ENCODE measurements at places on chromosomes 1 and 21.

DNA sequence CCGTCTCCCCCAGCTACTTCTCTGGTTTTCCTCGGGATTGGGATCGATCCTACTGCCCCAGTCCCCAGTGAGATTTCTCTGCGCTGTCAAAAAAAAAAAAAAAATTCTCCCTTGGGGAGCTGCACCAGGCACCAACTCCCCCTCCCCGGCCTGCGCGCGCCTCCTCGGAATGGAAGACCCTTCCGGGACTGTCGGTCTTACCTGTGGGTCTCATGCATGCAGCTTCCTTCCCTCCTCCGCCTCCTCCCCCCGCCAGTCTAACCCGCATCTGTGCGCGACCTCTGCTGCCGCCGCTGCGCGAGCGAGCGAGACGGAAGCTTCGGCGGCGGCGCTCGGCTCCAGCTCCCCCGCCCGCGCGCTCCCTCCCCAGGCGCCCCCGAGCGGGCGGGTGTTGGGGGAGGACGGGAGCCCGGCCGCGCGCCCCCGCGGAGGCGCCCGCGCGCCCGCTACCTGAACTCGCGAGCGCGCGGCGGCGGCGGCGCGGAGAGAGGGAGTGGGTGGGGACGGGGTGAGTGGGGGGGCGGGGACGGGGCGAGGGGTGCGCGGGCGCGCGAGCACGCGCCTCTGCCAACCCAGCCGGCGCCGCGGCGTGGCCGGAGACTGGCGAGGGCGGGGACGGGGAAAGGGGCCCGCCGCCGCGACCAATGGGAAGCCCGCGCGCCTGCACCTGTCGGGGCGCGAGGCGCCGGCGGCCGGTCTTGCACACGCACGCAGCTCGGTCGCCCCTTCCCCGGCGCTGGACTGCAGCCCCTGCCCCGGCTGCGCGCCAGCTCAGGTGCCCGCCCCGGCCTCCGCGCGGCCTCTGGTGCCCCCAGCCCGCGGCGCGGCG lies at the start of gene SUSD4:
TSS of gene SUSD4 (minus strand) at position 321 of the 829 bp plus-strand sequence. CDS start 751 bp downstream, outside the sequence.
- DNase-seq: peak; percentile 67

GRCh38 chr1:99599678-99600175 lies 46.2 kb upstream of the PALMD start:
- DNase-seq: no peak

DNA sequence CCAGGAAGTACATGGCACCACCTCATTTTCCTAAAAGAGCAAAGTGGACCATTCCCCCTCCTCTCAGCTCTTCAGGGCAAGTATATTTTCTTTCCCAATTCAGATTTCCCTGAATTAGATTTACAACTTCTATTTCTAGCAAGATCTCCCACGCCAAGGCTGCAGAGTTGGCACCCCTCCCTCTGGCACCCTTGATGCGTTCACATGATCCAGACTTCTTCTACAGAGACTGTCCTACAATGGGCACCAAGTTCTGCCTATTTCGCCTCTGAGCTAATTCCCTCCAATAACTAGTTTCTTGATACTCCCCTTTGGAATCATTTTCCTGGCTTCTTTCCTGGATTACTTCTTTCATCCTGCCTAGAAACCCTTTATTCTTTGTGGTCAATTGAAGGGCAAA lies 122.0 kb downstream of the CDC7 start:
- peak; percentile 51 for DNase-seq

- DNase-seq: no peak
These were observed 59.9 kb upstream of the ZSWIM5 start for GRCh38 chr1:45266151-45266801.

- peak; percentile 33 for DNase-seq
These were observed 253.1 kb upstream of the IRF2BP2 start for GRCh38 chr1:234862944-234863515.

GRCh38 chr1:38222891-38223290 lies 176.3 kb upstream of the POU3F1 start:
- no peak for DNase-seq

- no peak for DNase-seq
These were observed 71.6 kb upstream of the KCND3 start for GRCh38 chr1:112061056-112061455.

GRCh38 chr1:115310581-115311473 lies 27.2 kb downstream of the NGF start:
- no peak for DNase-seq

- no peak for DNase-seq
These were observed 251.2 kb downstream of the DSCAM start for GRCh38 chr21:40595806-40596205.

DNA sequence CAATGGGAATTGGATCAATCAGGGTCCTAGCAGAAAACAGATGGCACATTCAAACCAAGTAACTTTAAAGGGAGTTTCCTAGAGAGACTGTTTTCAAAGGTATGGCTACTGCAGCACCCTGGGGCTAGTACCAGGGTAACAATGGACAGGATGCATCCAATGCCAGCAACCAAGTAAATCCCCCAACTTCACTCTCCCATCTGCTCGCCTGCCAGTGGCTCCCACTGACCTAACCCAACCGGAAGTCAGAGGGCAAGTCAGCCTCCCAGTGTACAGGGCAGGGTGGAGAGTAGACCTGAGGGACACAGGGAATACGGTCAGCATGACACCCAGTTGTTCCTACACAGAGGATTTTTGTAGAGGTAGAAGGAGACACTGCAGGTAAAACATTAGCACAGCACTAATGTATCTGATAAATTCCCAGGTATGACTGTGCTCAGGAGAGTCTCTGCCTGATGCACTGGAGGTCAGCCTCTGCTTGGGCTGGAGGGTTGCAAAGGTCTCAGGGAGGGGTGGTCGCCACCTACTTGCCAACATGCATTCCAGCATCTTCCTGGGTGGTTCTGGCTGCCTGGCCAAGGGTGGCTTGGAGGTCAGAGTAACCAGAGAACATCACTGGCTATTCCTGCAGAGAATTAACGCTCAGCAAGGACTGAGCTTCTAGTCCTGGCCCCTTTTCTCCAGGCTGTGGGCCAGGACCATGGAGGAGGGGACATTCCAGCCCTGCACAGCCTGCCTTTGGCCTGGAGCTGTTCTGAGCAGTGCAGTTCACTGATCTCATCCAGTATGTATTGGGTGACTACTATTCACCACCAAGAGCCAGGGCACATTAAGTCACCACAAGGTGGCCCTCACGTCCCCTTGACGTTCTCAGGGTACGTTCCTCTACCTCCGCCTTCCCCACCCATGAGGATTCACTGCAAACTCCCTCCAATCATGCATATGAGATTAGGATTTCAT lies 5.1 kb upstream of the GJA4 start:
- no peak for DNase-seq

GRCh38 chr1:240415532-240415931 lies 196.4 kb downstream of the GREM2 start:
- no peak for DNase-seq

DNA sequence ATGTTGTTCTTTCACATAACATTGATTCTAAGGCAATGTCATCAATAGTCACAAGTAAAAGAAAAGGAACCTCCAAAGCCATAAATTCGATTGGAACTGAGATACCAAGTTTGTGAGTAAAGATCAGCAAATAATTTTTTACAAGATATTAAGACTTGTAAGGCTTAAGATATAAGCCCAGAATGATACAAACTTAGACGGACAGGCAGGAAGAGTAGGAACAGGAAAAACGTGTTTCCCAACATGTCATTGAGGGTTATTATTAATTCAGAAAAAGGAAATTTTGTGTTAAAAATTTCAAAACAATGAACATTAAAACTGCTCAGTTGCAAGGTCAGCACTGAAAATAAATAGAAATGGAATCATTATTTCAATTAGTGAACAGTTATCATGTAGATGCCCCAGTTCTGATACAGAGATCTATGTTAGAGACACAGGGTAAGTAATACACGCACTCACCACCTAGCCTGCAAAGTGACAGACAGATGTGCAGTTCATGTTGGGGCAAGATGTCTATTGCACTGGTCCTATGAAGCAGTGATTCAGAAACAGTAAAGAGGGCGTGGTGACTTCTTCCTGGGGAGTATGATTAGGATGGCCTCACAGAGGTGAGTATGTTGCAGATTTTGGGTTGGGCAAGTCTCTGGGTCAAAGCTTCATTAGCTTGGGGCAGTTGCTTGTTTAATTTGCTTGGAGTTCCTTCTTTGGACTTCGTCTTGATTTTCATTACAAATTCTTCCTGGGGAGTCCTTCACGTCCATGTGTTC lies 284.4 kb downstream of the SETD4 start:
- no peak for DNase-seq

GRCh38 chr21:41277196-41277595 lies 39.4 kb upstream of the FAM3B start:
- DNase-seq: no peak

DNA sequence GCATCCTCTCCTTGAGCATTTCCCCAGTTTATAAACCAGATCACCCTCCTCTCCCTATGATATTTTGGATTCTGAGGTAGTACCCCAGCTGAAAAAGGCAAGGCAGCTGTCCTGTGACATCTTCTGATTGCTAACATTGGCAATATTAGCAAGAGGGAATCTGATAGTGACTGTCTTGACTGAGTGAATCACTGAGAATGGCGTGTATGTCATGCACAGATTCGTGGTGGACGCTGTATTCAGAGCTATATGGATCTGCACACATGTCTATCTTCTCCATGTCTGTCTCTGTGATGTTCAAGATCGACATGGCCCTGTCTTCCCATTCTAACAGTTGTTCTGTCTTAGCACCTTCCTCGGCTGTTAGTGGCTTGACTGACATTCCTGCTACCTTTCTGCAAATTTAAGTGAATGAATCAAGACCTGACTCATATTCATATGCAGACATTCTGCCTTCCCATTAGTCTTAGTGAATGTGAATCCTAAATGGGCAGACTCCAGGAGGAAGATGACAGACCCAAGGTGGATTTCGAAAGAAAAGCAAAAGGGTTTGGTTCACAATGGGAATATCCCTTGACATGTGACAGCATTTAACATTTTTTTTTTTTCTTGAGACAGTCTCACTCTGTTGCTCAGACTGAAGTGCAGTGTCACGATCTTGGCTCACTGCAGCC lies 97.7 kb downstream of the PGBD5 start:
- no peak for DNase-seq

DNA sequence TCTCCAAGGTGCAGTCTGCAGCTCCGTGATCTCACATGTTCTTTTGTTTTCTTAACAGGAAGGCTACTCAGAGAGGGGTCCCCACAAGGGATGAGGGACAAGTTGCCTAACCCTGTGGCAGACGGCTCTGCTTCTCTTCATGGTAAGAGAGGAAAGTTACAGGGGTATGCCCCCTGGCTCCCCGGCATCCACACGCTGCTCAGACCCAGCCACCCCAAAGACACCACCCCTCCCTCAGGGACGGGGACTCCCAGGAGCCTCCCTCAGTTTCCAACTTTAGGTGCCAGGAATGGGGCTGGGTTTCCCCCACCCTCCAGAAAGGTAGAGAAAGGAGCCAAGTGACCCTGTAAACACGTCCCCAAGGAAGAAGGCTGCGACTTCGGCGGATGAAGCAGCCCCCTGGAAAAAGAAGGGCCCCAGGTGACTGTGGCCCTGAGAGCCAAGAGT lies 19.7 kb downstream of the OPTC start:
- no peak for DNase-seq

GRCh38 chr1:178644308-178645120 lies 80.5 kb upstream of the RALGPS2 start:
- DNase-seq: no peak

DNA sequence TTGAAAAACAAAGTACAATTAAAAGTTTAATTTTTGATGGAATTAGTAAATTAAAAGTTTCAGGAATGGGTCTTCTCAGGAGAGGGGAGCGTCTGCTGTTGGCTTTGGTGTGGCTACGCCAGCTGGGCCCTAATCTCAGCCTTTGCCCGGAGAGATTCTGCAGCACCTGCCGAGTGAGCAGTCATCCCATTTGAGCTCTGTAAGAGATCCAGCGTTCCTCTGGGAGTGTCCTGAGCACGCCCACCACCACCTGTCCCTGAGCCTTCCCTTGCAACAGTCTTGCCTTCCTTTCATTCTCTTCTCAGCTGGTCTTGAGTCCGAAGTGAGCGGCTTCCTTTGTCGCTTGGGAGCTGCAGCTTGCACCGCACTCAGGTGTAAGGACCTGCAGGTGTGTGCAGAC lies 263.1 kb downstream of the CAMTA1 start:
- no peak for DNase-seq

DNA sequence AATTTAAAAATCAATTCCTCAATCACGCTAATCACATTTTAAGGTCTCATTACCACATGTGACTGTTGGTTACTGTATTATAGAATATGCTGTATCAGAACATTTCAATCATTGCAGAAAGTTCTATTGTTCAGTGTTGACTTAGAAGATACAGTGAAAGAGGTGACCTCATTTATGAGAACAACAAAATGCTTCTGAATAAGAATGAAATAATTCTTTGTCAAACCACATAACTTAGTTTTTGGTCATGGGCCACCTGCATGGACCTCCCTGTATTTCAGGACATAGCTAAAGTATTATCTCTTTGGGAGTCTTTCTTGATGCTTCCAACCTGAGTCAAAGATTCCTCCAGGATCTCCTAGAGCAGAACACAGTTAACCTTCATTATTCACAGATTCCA lies 22.3 kb downstream of the MFSD2A start:
- no peak for DNase-seq

DNA sequence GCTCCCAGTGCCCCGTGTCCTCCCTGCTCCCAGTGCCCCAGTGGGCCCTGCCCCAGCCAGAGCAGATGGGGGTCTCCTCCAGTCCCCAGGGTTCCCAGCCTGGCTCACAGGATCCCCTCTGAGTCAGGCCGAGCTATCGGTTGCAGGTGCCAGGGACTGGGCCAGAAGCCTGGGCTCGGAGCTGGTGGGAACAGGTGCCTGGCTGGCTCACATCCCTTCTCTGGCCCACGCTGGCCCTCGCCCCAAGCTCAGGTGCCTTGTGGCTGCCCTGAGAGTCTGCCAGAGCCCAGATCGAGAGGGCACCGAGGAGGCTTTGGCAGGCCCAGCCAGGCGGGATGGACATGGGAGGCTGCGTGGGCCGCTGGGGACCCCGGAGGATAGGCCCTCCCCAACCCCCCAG lies 18.9 kb downstream of the PLCH2 start:
- no peak for DNase-seq

DNA sequence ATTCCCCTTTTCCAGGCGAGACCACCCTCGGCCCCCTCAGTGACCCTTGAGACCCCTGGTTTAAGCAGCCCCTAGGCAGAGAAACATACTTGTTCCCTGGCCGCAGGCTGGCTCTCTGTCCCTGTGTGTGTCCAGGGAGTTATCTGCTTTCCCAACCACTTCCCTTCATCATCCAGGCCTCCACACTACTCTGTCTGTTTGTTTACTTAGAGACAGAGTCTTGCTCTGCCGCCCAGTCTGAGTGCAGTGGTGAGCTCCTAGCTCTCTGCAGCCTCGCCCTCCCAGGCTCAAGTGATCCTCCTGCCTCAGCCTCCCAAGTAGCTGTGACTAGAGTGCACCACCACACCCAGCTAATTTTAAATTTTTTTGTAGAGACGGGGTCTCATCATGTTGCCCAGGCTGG lies 5.8 kb upstream of the VWA1 start:
- no peak for DNase-seq

DNA sequence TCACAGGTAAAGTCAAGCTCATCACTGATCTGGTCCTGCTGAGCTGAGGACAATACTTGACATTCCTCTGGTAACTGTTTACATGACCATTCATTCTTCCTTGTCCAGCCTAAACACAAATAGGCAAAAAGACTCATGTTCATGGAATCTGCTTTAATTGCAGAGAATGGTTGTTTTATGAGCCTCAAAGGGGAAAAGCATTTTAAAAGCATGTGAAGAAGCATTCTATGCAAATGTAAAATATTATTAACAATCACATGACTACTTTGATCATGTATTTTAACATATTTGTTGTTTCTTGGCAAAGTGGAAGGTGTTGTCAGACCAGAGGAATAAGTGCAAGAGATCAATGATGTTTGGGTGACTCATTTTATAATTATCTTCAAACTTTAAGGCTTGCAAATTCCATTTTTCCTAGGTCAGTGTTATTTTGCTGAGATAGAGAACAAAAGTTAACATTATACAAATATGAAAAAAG lies 133.7 kb downstream of the RUNX1 start:
- no peak for DNase-seq

All from hypothalamus (tissue), 51 donors.